ENCODE measurements at places on chromosomes 4 and X.

- no peak overlapping the region for H3K4me3 ChIP-seq
- H3K4me1 ChIP-seq: peaks cover 81% of the 10 kb centered on the region
- H3K36me3 ChIP-seq: peaks cover 7% of the 10 kb centered on the region
- H3K27me3 ChIP-seq: no peaks in the 10 kb centered on the region
These were observed 319.0 kb downstream of the STK32B start for GRCh38 chr4:5370286-5370685.

GRCh38 chr4:7872264-7872771, 67.3 kb downstream of the AFAP1 start:
- peak; percentile 86 for DNase-seq
- H3K4me1 ChIP-seq: peaks cover 79% of the 10 kb centered on the region
- peaks cover 27% of the 10 kb centered on the region for H3K36me3 ChIP-seq

DNA sequence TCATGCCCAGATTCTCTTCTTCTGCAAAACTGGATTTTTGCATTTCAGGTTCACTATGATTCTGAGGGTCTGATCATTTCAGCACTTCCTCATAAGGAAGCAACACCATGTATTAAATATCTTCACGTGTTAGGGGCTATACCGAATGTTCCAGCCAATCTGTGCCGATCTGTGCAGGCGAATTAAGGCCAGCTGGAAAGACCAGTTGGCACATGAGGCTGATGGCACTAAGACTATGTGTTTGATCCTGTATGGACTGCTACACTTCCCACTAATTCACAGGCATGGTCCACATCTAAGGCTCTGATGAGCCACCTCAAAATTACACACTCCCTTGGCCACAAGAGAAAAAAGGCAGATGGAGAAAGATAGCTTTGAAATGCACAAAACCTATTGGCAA, 28.8 kb downstream of the KDR start:
- no peak overlapping the region for H3K4me3 ChIP-seq
- no peak for DNase-seq
- H3K27me3 ChIP-seq: peaks cover 38% of the 10 kb centered on the region
- no peak overlapping the region for H3K27ac ChIP-seq

GRCh38 chr4:152940461-152940860, 4.3 kb downstream of the FHDC1 start:
- no peak for DNase-seq
- peaks cover 25% of the 10 kb centered on the region for H3K36me3 ChIP-seq
- H3K4me3 ChIP-seq: no peak overlapping the region
- no peaks in the 10 kb centered on the region for H3K27me3 ChIP-seq

- no peaks in the 10 kb centered on the region for H3K36me3 ChIP-seq
- H3K27ac ChIP-seq: no peak overlapping the region
- no peaks in the 10 kb centered on the region for H3K4me1 ChIP-seq
- no peak overlapping the region for H3K4me3 ChIP-seq
- DNase-seq: no peak
These were observed 153.0 kb upstream of the PPP1R2C start for GRCh38 chrX:42930951-42931350.

Data from osteocyte (in vitro differentiated cells).